ENCODE measurements at places on chromosomes 4 and X. TPM values are rescaled to one million over a fixed set of nuclear protein-coding genes. Genes with fewer than 3 reads are reported as not detected.

GRCh38 chr4:139908636-139909437 lies 243.2 kb downstream of the MGST2 start:
- H3K27me3 ChIP-seq = no peaks in the 10 kb centered on the region
- peaks cover 3% of the 10 kb centered on the region for H3K4me1 ChIP-seq
- no peak overlapping the region for H3K4me3 ChIP-seq
- H3K36me3 ChIP-seq = peaks cover 4% of the 10 kb centered on the region
- no peak for DNase-seq
- H3K27ac ChIP-seq = no peak overlapping the region

DNA sequence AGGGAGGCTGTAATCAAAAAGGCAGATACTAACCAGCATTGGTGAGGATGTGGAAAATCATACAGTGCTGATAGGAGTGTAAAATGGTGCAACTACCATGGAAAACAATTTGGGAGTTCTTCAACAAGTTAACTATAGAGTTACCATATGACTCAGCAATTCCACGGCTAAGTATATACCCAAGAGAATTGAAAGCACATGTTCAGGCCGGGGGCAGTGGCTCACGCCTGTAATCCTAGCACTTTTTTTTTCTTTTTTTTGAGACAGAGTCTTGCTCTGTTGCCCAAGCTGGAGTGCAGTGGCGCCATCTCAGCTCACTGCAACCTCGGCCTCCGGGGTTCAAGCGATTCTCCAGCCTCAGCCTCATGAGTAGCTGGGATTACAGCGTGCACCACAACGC lies 15.0 kb upstream of the CD99L2 start:
- no peak for DNase-seq
- H3K4me3 ChIP-seq = no peak overlapping the region
- H3K36me3 ChIP-seq = no peaks in the 10 kb centered on the region

DNA sequence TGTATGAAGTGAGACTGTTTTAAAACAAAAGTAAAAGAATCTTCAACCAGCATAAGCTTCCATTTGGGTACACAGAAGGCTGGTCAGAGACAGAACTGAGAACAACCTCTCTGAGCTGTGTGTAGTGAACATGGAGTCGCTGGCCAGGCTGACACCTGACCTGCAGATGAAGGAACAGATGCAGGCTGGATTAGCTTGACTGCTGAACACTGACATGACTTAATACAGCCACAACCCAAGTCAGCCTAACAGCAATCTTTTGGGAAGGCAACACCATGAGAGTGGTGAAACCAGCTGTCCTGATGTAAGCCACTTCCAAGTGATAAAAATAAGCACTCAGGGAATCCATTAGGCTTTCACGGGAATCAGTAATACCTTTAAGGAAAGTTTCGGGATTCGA lies 10.1 kb downstream of the SCARB2 start:
- no peak overlapping the region for H3K4me3 ChIP-seq
- H3K36me3 ChIP-seq = peaks cover 2% of the 10 kb centered on the region
- no peak for DNase-seq
- no peak overlapping the region for H3K27ac ChIP-seq
- H3K27me3 ChIP-seq = no peaks in the 10 kb centered on the region
- peaks cover 25% of the 10 kb centered on the region for H3K4me1 ChIP-seq

Gene ACOX3
- total RNA-seq = 15.4 TPM

DNA sequence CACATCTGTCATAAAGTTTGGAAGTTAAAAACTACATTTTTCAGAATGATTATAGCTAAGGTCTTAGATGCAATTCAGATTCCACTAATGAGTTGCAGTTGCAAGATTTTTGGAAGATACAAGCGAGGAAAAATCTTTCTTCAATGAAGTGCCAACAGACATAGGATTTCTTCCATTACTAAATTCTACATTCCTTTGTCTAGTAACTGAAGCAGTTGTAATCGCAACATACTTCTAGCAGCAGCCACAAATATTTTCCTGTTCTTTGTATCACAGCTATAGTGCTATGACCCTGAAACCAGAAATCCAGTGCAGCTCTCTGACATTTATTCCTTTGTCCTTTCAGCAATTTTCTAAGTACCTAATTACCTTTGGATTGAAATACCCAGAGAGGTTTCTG lies 225.2 kb upstream of the SLIT2 start:
- no peaks in the 10 kb centered on the region for H3K4me1 ChIP-seq
- H3K36me3 ChIP-seq = no peaks in the 10 kb centered on the region
- no peak for DNase-seq
- H3K27ac ChIP-seq = no peak overlapping the region
- no peak overlapping the region for H3K4me3 ChIP-seq
- H3K27me3 ChIP-seq = no peaks in the 10 kb centered on the region

Gene OTC
- not detected for total RNA-seq

Gene LONRF3
- 0.35 TPM for total RNA-seq

Gene GPR143
- not detected for total RNA-seq

- no peak overlapping the region for H3K27ac ChIP-seq
- H3K4me3 ChIP-seq = no peak overlapping the region
- no peaks in the 10 kb centered on the region for H3K27me3 ChIP-seq
- DNase-seq = no peak
- H3K4me1 ChIP-seq = no peaks in the 10 kb centered on the region
These were observed 169.4 kb downstream of the IL1RAPL1 start for GRCh38 chrX:28756647-28757046.

DNA sequence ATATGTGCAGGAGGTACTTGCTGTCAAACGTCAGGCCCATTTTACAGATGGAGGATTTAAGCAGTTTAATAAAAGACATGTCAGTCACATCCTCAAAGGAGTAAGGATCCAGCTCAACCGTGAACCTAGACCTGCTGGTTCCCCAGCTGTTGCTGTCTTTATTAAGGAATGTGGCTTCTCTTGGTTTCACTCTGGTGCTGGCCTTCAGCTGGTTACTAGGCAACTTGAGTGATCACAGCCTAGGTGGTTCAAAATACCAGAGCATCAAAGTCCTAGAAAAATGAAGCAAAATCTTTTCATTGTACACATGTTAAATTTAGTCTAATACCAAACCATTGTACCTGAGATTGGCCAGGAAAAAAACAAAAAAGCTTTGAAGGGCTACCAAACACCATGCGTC lies 32.7 kb upstream of the GLRA2 start:
- DNase-seq = no peak
- H3K27me3 ChIP-seq = no peaks in the 10 kb centered on the region
- H3K4me1 ChIP-seq = peaks cover 18% of the 10 kb centered on the region
- peak overlapping the region; percentile 90 for H3K27ac ChIP-seq
- peak overlapping the region; percentile 73 for H3K4me3 ChIP-seq

DNA sequence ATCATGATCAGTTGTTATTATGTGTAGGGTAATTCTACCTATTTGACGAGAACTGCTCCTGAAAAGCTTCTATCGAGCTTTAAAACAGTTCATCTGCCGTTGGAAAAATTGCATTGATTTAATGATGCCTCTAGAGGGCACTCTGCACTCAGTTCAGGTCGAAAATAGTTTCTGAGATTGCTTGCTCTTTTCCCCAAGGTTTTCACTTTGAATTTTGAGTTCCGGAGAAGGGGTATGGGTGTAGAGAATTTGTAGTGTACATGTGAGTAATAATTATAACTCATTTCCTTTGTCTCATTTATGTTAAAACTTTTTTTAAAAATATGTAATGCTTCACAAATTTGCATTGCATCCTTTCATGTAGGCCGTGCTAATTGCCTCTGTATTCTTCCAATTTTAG lies 28.4 kb upstream of the TNIP3 start:
- no peak overlapping the region for H3K4me3 ChIP-seq
- peaks cover 56% of the 10 kb centered on the region for H3K4me1 ChIP-seq
- H3K27me3 ChIP-seq = no peaks in the 10 kb centered on the region
- DNase-seq = peak; percentile 25
- H3K36me3 ChIP-seq = peaks cover 6% of the 10 kb centered on the region

Gene LDB2
- total RNA-seq = not detected

DNA sequence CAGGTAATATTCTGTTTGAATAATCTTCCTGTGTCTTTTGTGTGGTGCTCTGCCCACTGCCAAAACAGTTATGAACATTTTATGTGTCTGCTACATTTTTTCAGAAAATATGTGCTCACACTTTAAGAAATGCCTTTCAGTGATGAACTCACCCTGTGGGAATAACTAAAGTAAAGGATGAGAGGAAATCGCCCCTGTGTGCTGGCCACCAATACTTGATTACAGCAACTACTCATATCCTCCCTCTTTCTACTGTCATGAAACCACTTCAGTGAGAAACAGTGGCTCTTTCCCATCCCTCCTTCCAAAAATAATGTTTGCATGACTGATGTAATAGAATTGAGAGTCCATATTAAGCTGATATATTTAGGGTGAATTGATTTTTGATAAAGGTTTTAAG lies 900.9 kb downstream of the RAB28 start:
- no peaks in the 10 kb centered on the region for H3K27me3 ChIP-seq
- no peak overlapping the region for H3K27ac ChIP-seq
- no peak for DNase-seq
- H3K4me3 ChIP-seq = no peak overlapping the region
- no peaks in the 10 kb centered on the region for H3K36me3 ChIP-seq

DNA sequence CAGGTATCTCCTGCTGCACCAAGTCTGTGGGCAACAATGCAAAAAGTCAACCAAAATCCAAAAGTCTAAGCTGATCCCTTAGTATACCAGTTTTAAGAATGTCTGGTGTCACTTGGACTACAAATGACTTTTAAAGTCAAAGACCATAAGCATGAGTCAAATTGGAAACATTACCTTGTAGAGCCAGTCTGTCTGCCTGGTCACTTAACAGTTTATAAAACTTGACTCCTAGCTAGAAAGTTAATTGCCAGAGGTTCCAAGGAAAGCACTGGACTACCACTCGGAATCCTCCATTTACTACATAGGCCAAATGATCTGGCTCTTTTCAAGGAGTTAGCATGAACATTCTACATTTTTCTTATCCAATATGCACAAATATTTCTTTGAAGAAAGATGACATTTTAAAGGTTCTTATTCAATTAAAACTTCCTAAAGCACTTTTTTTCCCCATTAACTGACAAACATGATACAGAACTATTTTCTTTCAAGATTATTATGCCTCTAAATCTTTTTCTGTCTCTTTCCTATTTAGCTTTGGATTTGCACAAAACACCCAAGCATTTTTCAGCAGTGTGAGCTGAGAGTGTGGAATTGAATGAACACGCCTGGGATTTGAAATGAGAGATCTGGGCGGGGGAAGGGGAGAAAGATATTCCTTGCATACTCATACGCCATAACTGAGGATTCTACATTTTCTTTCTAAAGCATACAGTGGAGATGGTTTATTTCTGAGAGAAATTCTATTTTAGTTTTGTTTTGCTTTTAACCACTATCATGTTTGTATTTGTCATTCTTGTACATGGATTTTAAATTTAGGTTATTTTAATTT lies 188.4 kb downstream of the SHROOM3 start:
- DNase-seq = no peak
- H3K4me1 ChIP-seq = no peaks in the 10 kb centered on the region
- H3K36me3 ChIP-seq = no peaks in the 10 kb centered on the region
- no peak overlapping the region for H3K4me3 ChIP-seq
- peaks cover 16% of the 10 kb centered on the region for H3K27me3 ChIP-seq

Gene VCX3B
- not detected for total RNA-seq

Gene CSAG3
- total RNA-seq = 0.35 TPM

Gene MORC4
- total RNA-seq = 7.7 TPM

DNA sequence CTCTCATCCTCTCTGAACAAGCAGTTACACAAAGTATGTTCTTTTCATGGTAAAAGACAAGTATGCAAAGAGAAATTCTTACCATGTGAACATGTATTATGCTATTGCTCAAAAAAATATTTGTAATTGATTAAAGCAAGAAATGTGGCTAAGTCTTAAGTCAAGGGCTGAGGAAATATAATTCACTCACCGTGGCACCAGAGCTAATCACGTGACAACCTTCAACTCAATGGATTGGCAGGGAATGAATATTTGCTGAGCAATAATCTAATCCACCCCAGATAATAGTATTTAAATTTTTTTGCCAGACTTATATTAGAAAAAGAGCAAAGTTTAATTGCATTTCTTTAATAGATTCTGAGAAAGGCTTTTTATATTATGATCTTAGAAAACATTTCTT lies 310.2 kb downstream of the HS3ST1 start:
- no peaks in the 10 kb centered on the region for H3K4me1 ChIP-seq
- H3K4me3 ChIP-seq = no peak overlapping the region
- H3K27me3 ChIP-seq = no peaks in the 10 kb centered on the region
- H3K36me3 ChIP-seq = no peaks in the 10 kb centered on the region
- no peak overlapping the region for H3K27ac ChIP-seq
- DNase-seq = no peak

GRCh38 chrX:139094671-139095592 lies 383.4 kb upstream of the FGF13 start:
- no peak overlapping the region for H3K4me3 ChIP-seq
- H3K27me3 ChIP-seq = no peaks in the 10 kb centered on the region
- DNase-seq = no peak
- H3K27ac ChIP-seq = no peak overlapping the region
- no peaks in the 10 kb centered on the region for H3K36me3 ChIP-seq

Gene PDZD4
- total RNA-seq = 0.60 TPM

DNA sequence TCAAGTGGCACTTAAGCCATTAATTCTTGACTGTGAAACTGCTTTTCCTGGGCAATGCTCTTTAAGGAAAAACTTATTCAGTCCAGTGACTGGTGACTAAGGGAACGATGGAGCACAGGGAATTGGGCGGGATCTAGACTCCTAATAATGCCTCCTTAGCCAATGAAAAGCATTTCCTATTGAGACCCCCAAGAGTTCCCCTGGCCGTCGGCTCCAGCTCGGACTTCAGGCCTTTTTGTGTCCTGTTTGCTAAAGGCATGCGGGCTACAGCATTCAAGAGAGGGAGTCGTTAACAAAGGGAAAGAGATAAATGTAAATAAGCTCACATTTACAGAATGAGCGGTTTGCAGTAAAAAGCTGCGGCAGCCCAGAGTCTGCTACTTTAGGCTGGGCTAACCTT lies at the start of gene LPAR4:
Gene LPAR4, plus strand, starts transcription at position 232 of the 400 bp plus-strand sequence. CDS start 7,150 bp downstream, outside the sequence.
- H3K27ac ChIP-seq = no peak within 1 kb of the TSS
- H3K4me1 ChIP-seq = no peaks in the 10 kb centered on the region
- no peak for DNase-seq

DNA sequence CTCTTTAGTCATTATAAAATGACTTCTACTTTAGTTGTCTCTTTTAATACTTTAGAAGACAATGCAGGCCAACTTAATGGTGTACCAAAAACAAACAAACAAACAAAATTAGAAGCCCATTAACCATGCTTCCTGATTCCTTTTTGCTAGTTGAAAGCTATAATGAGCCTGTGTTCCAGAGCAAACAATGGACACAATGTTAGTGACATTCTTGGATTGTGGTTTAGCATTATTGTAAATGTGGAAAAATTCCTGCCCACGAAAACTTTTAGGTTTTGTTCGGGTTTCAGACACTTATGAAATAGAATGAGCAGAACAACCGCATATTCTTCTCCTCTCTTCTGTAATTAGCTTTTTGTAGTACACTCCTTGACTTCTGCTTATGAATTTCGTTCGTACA lies 1682.7 kb upstream of the PCDH7 start:
- no peaks in the 10 kb centered on the region for H3K36me3 ChIP-seq
- no peaks in the 10 kb centered on the region for H3K27me3 ChIP-seq
- H3K27ac ChIP-seq = no peak overlapping the region
- no peak overlapping the region for H3K4me3 ChIP-seq
- no peak for DNase-seq

DNA sequence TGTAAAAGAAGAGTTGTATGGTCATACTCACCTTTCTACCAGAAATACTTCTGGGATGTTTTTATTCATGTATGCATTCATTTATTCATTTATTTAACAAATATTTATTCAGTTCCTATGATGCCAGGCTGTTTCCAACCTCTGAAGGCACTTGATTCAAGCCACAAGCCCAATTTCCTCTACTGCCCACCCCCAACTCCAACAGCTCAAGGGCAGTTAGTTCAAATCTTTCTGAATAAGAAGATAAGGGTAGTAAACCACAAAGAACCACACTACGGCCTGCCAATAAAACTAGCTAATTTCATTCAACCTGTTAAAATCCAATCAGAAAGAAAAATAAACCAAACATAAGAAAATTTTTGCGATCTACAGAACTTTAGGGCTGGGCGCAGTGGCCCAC lies 31.2 kb downstream of the LRBA start:
- H3K4me1 ChIP-seq = peaks cover 15% of the 10 kb centered on the region
- H3K36me3 ChIP-seq = peaks cover 12% of the 10 kb centered on the region
- H3K4me3 ChIP-seq = no peak overlapping the region
- H3K27me3 ChIP-seq = no peaks in the 10 kb centered on the region
- DNase-seq = no peak
